ENCODE measurements at places on chromosomes 5 and 9. TPM values are rescaled to one million over a fixed set of nuclear protein-coding genes. Genes with fewer than 3 reads are reported as not detected.

DNA sequence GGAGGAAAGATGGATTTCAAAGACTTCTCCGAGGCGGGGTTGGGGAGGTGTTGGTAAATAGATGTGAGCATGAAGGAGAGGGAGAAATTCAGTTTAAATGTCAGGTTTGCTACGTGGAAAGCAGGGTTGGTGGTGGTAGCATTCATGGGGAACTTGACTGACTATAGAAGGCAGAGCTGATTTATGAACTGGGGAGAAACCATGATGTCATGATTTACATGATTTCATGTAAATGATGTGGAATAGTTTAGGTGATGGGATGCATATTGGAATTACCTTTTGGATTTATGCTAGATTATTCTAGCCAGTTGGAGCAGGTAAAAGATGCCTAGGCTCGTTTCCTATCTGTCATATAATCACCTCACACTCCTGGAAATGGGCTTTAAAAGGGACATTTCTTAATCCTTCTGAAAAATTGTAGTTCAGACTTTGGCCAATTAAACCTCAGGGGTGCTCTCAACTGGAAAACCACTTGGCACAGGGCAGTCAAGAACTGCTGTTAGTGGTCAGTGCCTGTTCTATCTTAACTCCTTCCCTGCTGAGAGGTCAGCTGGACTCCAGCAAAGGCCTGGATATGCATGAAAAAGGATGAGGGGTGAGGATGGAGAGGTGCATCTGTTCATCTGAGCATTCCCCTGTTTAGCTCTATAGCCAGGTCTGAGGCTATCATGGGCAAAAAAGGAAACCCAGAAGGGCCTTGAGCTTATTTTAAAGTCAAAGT is 50.1 kb upstream of the BASP1 start:
- no peak for DNase-seq

Gene MELK
- total RNA-seq = 0.75 TPM

Gene TEK
- total RNA-seq = 1.5 TPM

DNA sequence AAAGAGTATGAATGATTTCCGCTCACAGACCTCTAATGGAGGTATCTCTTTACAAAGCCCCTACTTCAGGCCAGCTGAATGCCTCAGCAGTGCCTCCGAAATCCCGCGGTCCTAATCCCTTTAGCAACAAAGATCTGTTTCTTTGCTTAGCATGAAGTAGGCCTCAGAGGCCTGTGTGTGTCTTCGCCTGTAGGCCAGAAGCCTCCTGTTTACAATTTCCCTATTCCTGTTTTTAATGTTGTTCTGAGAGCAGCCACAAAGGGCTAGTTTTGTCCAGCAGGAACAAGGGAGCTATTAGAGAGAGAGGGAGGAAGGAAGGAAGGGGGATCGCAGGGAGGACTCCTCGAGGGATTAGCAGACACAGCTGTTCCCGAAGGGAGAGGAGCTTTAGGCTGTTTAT is 166.4 kb upstream of the SPRY4 start:
- DNase-seq = no peak

DNA sequence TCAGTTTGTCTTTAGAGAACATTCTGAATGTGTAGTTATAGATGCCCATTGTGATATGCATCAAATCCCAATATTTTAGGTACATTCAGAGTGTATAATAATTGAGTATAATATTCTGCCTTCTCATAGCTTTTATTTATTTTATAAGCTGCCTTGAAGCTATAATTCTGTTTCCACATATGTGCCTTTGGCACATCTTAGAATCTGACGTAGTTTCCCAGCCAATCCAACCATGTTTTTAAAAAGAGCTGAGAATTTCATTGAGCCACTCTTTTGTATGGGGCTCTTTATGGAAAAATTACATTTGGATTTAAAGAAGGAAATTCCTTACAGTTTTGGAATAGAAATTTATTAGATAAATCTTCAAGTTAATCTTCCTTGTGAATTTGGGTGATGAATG is 65.4 kb downstream of the ADCY2 start:
- DNase-seq = no peak

Gene SELENOP
- 129 TPM for total RNA-seq

Gene BASP1
- 12.7 TPM for total RNA-seq

DNA sequence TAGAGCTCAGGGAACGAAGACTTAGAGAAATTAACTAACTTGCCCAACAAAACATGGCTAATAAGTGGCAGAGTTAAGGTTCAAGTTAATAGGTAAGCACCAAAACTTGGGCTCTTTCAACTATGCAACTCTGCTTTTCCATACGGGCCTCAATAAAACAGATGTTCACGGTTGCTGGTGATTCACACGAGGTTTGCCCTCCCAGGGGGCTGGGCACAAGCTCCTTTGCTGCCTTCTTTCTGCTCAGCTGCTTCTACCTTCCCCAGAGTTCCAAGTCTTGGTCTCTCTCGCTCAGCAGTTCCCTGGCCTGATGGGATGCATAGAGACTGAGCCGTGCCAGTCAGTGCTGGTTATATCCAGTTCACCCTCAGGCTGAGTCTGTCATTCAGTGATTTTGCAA is 217.9 kb downstream of the SREK1 start:
- no peak for DNase-seq

Gene INSYN2B
- not detected for total RNA-seq

DNA sequence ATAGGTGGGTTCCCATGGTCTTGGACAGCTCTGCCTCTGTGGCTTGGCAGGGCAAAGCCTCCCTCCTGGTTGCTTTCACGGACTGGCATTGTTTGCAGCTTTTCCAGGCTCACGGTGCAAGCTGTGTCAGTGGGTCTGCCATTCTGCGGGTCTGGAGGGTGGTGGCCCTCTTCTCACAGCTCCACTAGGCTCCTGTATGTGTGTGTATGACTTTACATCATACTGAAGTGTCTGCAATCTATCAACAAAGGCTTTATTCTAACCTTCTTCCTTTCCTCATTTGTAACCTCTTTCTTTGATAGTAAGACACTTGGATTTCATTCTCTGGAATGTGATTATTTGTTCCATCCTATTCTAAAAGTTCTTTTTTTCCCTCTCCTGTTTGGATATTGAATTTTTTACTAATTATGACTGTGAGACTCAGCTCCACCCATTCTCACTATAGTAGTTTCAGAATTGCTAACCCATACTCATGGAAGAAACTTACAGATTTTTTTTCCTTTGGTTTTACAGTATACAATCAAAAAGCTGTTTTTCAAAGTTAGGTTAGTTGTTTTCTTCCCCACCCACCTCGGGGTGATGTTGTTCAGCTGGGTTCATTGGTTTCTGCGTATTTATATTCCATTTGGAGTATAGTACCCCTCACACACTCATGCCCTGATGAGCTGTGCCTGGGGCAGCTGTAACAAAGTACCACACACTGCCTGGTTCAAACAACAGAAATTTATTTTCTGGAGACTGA is 144.6 kb upstream of the OTULINL start:
- no peak for DNase-seq

Gene C5orf58
- not detected for total RNA-seq

DNA sequence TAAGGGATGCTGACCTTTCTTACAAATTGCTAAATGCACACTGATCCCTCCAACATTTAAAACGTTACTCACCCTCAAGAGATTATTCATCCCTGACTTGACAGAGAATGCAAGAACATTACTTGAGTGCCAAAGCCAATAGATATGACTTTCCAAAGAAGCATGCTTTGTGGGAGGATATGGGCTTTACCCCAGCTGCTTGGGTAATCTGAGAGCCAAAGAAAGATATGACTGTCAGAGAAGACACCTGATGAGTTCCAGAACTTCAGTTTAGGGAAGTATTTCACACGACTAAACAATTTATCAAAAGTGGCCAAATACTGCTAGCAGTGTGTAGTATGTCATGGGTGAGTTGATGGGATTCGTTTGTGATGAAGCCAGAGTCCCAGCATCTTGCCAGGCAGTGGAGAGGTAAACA is 7.4 kb upstream of the SPDL1 start:
- DNase-seq = no peak

- no peak for DNase-seq
These were observed 115.2 kb downstream of the RXRA start for GRCh38 chr9:134441227-134442084.

Gene TXNDC8
- not detected for total RNA-seq

GRCh38 chr5:124393584-124394379 is 352.7 kb downstream of the ZNF608 start:
- DNase-seq = no peak

DNA sequence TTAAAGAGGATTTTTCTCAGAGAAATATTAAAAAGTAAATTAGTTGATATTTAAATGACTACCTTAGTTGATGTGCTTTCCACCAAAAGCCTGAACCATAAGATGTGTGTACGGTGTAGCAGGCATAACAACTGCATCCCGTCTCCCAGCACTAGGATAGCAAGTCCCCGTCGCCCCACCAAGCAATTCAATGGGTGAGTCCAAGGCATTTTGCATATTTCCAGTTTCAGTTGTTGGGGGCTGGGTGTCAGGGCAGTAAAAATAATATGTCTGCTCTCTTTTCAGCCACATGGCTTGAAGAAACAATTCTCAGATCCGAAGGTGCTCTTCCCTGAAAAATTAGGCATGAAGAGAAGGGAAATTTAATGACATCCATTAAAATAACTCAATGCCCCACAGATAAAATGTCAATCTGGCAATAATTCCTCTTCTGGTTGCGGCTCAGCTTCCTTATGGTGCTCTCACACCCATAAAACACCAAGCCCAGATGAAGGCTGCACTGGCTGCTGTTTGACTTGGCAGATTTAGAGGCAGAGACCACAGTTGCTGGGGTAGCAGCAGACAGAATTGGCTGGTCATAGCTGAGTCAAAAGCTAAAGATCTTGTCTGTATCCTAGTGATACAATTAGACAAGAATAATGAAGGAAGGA is 124.4 kb upstream of the ADCY2 start:
- peak; percentile 16 for DNase-seq

Gene TLR4
- 2.2 TPM for total RNA-seq

Gene CDX1
- 540 TPM for total RNA-seq

- no peak for DNase-seq
These were observed 303.0 kb downstream of the CSNK1G3 start for GRCh38 chr5:123814801-123815470.

Gene TMEM8B
- 21.3 TPM for total RNA-seq

Gene ALDH7A1
- total RNA-seq = 19.4 TPM

DNA sequence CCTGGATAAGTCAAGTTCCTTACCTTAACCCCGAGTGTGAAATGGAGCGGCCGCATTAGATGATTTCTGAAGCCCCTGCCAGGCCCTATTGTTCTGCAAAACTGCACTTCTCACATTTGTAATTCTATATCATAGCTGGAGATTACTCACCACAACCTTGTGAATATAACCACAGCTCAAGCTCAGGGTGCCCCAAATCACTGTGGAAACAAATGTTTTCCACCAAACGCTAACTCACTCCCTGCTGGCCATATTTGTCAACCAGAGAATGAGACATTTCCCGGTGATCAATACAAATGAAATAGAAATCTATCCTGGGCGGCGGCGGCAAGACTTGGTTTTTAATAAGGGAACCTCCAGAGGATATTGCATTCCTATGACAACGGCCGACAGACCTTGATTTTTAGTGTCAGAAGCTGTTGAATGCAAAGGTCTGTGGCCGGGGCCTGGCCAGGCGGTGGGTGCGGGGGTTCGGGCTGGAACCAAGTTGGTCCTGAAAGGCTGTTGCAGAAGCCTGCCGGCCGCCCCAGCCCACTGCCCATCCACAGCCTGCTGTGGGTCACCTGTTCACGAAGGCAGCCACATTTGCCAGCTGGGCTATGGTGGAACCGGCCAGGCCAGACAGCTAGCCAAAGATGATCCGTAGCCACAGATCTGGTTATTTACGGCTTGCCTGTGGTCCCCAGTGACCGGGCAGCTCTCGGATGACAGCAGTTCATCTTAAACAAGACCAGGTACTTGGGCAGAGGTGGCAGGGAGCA is 93.9 kb upstream of the LMX1B start:
- no peak for DNase-seq

- DNase-seq = no peak
These were observed 203.0 kb upstream of the MAP3K1 start for GRCh38 chr5:56612353-56612752.

All from transverse colon (tissue), 4 donors.